HCT116 (cell line): ENCODE measurements at places on chromosomes 5 and 9.

GRCh38 chr5:158753354-158753753 lies 346.4 kb downstream of the EBF1 start:
- no peak for DNase-seq

DNA sequence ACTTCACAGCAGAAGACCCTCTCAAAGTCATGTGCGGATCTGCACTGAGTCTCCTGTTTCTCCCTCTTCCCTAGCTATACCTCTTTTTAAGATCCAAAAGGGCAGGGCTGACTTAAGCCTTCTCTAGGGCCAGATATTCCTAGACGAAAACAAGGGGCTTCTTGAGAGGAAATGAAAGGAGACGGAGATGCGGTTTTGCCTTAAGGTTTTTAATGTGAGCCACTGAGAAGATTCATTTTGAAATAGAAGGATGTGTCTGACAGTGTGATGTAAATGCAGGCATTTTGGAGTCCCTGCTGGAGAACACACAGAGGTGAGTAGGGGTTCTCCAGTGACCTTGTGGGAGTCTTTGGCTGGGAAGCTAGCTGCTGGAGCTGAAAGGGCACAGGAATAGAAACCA lies 15.6 kb upstream of the IL12B start:
- DNase-seq = no peak

DNA sequence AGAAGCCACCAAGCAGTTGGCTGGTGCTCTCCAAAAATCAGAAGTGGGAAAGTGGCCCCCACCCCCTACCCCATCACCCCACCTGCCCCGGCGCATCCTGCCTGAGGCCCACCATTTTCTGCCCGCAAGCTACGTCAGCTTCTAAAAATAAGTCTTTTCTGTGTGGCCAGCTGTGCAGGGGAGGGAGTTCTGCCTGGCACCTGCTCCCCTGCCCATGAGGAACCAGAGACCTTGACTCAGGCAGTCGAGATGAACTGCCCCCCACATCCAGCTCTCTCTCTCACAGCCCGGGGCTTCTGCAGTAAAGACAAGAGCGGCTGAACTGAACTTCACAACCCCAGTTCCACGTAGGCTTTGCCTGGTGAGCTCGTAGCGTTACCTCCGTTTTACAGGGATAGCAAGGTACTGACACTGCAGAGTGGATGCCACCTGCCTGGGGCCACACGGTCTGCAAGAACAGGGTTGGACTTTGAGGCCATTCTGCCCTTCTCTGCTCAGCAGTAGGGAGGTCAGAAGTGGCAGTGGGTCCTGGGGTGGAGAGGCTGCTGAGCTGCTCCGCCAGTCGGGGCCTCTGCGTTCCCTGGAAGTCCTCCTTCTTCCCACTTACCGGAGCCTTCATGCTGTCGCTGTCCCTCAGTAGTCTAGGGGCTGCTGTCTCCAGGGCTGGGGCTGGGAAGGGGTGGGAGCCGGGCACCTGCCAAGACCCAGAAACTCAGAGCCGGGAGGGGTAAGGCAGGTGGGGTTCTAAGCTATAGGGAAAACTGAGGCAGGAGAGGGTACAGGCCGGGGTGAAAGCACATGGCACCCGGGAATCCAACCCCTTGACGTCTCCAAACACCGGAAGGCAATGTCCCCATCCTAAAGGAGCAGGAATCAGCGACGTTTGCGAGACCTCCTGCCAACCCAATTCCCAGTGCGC lies 781 bp downstream of the ST6GALNAC4 start:
- no peak for DNase-seq

GRCh38 chr9:78468974-78469576 lies 172.2 kb downstream of the PSAT1 start:
- no peak for DNase-seq

GRCh38 chr5:110333384-110333783 lies 393.1 kb downstream of the TMEM232 start:
- peak; percentile 3 for DNase-seq

DNA sequence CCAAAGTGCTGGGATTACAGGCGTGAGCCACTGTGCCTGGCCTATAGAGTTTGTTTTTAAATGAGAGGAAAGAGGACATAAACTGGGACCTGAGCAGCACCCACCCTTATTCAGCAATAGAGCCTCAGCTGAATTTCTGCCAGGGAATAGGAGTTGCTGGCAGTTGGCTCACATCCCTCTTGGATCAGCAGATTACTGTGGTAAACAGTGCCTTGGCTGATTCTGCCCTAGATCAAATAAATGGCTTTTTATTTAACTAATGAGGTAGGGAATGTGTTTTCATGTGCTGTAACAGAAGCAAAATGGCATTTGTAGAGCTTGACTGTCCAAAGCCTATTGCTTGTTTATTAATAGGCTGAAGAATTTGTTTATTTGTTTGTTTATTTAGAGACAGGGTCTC lies 2.1 kb downstream of the ARHGEF37 start:
- no peak for DNase-seq

DNA sequence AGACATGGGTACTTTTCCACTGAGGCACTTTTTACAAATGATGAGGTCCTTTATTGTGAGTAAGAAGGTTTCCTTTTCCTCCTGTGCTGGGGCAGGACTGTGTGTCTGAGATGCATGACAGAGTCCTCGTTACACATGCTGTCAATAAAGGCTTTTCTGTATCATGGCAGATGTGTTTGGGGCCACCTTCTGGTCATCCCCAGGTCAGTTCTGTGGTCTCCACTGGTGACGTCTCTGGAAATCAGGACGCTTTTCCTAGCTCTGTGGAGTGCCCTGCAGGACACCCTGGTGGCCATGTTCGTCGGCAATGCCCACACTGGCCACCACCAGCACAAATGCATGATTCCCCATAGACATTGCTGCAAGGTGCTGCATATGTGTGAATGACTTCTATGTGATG lies 2.8 kb downstream of the CMBL start:
- no peak for DNase-seq

DNA sequence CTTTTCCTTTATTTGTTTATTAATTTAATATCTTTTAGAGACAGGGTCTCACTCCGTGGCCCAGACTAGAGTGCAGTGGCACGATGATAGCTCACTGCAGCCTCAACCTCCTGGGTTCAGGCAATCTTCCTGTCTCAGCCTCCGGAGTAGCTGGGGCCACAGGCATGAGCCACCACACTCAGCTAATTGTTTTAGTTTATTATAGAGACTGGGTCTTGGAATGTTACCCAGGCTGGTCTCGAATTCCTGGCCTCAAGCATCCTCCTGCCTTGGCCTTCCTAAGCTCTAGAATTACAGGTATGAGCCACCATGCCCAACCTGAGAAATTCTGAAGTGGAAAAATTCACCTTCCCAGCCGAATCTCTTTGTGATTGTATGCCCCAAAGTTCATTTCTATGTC lies 139.4 kb upstream of the SLC12A2 start:
- no peak for DNase-seq

DNA sequence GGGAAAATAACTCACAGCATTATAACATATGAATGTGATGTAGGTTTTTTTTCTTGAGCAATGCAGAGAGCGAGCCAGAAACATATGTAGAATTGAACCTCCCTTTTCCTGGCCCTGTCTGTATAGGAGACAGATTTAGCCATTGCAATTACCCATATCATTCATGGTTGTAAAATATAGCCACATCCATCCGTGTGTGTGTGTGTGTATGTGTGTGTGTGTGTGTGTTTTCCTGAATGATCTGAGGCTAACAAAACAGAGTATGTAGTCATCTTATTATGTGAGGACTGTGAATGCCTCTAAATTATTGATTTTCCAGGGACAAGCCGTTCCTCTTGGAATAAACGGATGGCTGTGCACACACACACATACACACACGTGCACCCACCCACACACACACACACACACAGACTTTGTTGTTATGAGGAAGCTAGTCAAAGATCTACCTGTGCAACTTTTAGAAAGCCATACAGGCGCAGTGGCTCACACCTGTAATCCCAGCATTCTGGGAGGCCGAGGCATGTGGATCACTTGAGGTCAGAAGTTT lies 11.7 kb upstream of the DENND1A start:
- DNase-seq = no peak

DNA sequence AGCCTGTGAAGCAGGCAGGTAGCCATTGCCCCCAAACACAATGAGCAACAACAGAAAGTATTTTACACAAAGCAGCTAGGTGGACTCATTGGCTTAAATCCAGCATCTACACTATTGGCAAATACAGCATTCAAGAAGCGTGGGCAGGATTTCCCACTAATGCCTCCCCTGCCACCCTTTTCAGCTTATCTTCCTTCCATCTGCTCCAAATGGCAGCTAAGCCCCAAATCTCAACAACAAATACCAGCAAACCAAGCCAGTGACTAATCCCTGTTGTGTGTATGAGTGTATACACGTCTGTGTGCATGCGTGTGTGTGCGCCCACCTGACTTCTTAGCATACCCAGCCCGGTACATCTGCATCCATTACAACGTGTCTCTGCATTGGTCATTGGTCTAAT lies 151.2 kb upstream of the WWC1 start:
- no peak for DNase-seq

- DNase-seq = no peak
These were observed 616.3 kb upstream of the KLF4 start for GRCh38 chr9:108105885-108106284.

- DNase-seq = no peak
These were observed 8.0 kb downstream of the SRFBP1 start for GRCh38 chr5:121969660-121970295.

DNA sequence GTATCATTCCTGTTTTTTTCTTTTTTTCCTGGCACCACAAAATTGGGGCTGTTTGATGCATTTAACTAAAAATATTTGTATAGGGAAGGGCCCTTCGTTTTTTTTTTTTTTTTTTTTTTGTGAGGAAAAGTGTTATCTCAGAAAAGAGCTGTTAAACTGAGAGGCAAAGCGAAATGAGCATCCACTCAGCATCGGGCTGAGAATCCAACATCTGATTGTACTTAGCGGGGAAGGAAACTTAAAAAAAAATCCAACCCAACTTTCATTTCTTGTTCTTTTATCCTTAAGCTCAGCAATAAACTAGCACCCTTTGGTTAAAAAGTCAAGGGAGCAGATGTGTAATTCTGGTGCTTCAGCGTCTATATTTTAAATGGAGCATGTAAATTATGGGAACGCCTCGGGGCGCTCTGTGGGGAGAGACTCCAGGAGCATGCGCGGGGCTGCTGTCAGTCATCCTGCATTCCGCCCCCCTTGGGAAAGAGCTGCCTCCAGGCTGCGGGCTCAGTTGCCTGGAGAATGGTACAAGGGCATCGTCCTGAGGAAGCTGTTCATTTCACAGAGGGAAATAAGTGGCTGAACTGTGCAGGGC lies 33.3 kb downstream of the DMRT2 start:
- DNase-seq = no peak

DNA sequence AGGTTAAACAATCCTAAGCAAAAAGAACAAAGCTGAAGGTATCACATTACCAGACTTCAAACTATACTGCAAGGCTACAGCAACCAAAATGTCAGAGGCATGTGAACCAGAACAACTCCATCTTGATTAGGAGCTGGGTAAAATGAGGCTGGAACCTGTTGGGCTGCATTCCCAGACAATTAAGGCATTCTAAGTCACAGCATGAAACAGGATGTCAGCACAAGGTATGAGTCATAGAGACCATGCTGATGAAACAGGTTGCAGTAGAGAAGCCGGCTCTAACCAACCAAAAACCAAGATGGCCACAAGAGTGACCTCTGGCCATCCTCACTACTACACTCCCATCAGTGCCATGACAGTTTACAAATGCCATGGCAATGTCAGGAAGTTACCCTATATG lies 252.0 kb downstream of the RASEF start:
- DNase-seq = peak; percentile 59

DNA sequence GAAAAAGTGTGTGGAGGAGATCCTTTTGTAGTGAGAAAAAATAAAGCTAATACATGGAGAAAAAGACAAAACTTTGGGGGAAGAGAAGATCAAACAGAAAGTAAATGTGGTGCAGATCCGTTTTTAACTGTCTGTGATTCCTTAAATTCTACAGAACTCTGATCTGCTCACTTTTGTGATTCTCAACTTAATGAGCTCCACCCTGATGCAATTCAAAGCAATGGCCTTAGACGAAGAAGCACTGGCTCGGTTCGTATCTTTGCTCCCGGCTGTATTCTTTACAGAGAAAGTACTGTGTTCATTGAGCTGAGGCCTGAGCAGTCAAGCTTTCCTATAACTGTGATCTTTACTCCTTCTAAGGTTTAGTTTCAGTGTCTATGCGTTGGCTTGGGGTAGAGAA lies 453.4 kb downstream of the DMAC1 start:
- DNase-seq = no peak

- no peak for DNase-seq
These were observed 1012.4 kb downstream of the CDH18 start for GRCh38 chr5:18975624-18976023.

- peak; percentile 28 for DNase-seq
These were observed 49.6 kb upstream of the FOXE1 start for GRCh38 chr9:97803167-97804058.

DNA sequence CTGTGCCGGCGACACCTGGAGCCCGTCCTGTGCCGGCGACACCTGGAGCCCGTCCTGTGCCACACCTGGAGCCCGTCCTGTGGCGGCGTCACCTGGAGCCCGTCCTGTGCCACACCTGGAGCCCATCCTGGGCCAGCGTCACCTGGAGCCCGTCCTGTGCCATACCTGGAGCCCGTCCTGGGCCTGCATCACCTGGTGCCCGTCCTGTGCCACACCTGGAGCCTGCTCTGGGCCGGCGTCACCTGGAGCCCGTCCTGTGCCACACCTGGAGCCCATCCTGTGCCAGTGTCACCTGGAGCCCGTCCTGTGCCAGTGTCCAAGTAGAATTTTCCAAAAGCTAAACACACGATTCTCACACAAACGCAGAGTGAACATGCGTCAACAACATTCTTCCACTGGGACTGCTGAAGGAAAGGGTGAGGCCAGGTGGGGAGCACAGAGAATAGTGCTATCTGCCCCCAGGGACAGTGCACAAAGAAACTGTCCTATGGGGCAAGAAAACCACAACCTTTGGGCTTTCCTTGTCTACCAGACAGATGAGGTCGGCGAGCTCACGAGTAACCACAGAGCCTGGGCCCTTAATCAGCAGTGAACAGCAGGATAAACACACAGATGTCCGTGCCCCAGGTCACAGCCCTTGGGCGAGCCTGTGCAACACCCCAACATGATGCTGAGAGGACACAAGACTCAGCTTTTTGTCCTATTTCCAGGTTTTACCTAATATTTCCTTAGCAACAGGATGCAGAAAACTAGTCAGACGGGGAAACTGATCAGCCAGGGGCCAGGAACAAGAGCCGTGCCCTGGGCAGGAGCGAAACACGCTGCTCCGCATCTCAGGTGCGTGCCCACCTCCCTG lies 7.9 kb downstream of the QSOX2 start:
- no peak for DNase-seq

- DNase-seq = no peak
These were observed 94.2 kb upstream of the TARS1 start for GRCh38 chr5:33346534-33346933.

DNA sequence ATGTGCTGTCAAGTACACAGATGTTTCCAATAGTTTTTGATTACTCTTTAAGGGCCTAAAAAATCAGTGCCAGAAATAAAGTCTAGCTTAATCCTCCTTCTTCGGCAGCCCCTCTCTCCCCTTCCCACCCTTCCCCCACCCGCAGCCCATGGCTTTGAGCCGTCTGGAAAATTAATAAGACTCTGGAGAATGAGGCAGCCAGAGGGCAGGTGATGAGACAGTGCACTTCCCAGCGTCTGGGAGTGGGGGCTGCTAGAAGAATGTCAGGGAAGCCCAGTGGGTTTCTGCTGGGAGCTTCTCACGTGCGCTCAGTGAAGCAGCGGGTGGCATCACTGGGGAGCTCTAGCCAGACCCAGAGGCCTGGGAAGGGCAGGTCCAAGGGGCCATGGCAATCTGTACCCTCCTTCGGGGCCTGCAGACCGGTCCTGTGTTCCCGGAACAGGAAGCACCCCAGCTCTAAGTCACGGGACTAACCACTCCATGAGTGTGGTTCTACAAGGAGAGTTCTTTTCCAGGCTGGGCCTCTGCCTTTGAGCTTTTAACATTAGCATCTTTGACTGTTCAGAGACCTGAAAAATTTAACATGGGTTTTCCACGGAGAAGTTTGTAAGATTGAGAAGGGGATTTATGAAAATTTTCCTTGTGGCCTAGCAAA lies 164.8 kb upstream of the OTULINL start:
- DNase-seq = no peak
